NCI-H460 (cell line): ENCODE measurements at places on chromosomes 7 and 10. TPM values are rescaled to one million over a fixed set of nuclear protein-coding genes. Genes with fewer than 3 reads are reported as not detected.

SPOCK2 gene
- total RNA-seq, result 0.47 and 1.1 TPM in 2 replicates

GTF2IRD2 gene
- total RNA-seq, result 6.2 and 14.3 TPM in 2 replicates

MACC1 gene
- total RNA-seq, result 6.4 and 9.4 TPM in 2 replicates

WDR86 gene
- not detected in 2 replicates for total RNA-seq

SFRP4 gene
- 0.09 and 0.27 TPM in 2 replicates for total RNA-seq

ZNF37A gene
- 11.9 and 16.3 TPM in 2 replicates for total RNA-seq

NKX2-3 gene
- total RNA-seq, result 0.25 and 0.32 TPM in 2 replicates

CALML5 gene
- total RNA-seq, result not detected in 2 replicates

TNRC18 gene
- total RNA-seq, result 69.8 and 80.4 TPM in 2 replicates

ODAD2 gene
- total RNA-seq, result 0.82 and 1.2 TPM in 2 replicates

MKI67 gene
- total RNA-seq, result 26.0 and 29.7 TPM in 2 replicates

SNCG gene
- total RNA-seq, result 14.6 and 18.9 TPM in 2 replicates

PNLIP gene
- total RNA-seq, result not detected in 2 replicates

ATOH7 gene
- total RNA-seq, result 0.20 TPM in 1 of 2 replicates, not detected in the other

OSBPL3 gene
- 9.7 and 10.5 TPM in 2 replicates for total RNA-seq

CRTAC1 gene
- total RNA-seq, result not detected in 2 replicates

SVIL gene
- 9.6 and 10.8 TPM in 2 replicates for total RNA-seq
